ENCODE measurements at places on chromosomes 2 and 18.

- DNase-seq = no peak
These were observed 91.7 kb downstream of the ACTR3 start for GRCh38 chr2:113981404-113982134.

GRCh38 chr2:22600999-22601398 lies 784.0 kb upstream of the KLHL29 start:
- no peak for DNase-seq

- DNase-seq = no peak
These were observed 20.6 kb upstream of the TMEM163 start for GRCh38 chr2:134739236-134739878.

- DNase-seq = no peak
These were observed 36.0 kb downstream of the KLHL29 start for GRCh38 chr2:23420840-23421476.

GRCh38 chr2:50613161-50613560 lies 418.8 kb downstream of the NRXN1 start:
- DNase-seq = no peak

DNA sequence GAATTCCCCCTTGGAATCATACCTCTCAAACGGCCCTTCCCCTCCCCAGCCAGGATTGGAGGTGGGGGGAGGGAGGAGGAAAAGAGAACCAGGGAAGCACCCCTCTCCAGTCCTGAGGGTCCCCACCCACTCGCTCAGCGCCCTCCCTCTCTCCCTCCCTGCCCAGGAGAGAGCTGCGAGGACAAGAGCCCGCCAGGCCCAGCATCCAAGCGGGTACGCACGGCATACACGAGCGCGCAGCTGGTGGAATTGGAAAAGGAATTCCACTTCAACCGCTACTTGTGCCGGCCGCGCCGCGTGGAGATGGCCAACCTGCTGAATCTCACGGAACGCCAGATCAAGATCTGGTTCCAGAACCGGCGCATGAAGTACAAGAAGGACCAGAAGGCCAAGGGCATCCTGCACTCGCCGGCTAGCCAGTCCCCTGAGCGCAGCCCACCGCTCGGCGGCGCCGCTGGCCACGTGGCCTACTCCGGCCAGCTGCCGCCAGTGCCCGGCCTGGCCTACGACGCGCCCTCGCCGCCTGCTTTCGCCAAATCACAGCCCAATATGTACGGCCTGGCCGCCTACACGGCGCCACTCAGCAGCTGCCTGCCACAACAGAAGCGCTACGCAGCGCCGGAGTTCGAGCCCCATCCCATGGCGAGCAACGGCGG lies 14.4 kb downstream of the HOXD3 start:
- no peak for DNase-seq

DNA sequence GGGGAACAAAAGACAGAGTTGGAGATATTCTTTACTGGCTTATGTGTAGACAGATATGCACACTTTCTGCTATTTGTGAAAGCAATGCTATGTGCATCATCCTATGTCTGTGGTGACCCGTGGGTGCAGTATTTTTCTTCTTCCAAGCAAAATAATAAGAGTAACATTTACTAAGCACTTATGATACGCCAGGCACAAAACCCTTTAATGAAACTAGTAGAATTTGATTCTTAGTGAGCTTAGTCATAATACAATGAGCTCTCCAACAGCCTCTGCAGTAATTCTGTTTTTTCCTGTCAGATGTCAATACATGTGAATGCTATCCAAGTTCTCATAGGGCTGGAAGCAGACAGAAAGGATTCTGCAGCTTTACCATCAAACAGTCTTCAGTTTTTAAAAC lies 130.6 kb downstream of the RAD51AP2 start:
- DNase-seq = no peak

GRCh38 chr2:75882530-75882929 lies 171.8 kb upstream of the GCFC2 start:
- no peak for DNase-seq

GRCh38 chr2:100752628-100753333 lies 67.2 kb upstream of the NPAS2 start:
- DNase-seq = no peak

DNA sequence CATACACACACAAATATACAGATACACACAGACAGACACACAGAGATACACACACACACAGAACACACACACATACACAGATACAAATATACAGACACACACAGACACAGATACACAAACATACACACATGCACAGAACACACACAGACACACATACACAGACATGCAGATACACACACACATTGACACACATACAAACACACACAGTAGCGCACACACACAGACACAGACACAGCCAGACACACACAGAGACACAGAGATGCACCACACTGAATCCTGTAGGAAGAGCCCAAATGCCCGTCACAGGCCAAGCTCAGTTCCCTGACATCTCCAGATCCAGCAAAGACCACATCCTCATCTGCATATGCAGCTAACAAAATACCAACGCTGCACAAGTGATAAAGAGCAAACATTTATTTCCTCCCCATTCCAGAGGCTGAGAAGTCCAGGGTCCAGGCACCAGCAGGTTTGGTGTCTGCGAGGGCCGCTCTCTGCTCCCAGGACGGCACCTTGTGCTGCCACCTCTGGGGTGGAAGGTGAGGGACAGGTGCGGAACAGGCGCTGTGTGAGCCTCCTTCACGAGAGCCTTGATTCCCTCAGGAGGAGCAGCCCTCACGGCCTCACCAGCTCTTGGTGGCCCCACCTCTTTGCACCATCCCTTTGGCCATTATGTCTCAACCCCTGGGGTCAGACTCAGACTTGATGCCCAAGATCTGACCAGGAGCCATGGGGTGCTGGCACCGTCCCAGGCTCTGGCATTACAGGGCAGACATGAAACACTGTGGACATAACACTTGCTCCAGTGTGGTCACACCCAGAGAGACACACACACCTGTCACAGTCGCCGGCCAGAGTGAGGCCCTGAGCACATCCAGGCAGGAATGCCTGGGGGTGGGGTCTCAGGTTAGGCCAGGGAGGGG lies 108.7 kb downstream of the NDUFA10 start:
- no peak for DNase-seq

GRCh38 chr18:64372850-64373249 lies 224.0 kb upstream of the LINC00305 start:
- DNase-seq = no peak

DNA sequence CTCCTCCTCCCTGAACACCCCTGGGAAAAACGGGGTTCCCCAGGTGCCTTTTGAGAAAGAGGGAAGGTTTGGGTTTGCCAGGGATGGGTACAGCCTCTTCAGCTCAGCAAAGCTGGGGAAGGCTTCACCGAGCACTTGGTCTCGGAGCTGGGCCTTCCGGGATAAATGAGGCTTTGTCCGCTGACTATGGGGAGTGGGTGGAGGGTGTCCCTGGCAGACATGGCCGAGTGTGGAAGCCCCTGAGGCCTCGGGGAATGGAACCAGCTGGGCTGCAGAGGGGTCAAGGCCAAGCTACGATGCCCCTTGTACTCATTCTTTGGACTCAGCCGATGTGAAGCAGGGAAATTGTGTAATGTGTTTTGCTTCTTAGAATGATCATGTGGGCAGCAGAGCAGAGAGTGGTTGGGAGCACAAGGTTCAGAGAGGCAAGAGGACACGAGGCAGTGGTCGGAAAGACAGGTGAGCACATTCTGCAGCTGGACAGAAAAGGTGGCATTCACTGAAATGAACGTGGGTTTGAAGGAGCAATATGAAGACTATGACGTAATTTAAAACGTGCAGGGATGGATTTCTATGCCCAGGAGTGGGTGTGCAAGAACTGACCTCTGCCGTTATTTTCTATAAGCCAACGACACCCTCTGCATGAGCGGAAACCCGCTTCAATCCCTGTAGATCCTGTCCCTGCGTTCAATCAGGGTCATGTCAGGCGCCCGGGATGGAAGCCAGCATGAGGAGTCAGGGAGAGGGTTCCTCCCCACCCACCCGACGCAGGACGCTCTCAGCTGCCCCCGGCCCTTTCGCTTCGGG lies 142.6 kb downstream of the PXDN start:
- DNase-seq = no peak

DNA sequence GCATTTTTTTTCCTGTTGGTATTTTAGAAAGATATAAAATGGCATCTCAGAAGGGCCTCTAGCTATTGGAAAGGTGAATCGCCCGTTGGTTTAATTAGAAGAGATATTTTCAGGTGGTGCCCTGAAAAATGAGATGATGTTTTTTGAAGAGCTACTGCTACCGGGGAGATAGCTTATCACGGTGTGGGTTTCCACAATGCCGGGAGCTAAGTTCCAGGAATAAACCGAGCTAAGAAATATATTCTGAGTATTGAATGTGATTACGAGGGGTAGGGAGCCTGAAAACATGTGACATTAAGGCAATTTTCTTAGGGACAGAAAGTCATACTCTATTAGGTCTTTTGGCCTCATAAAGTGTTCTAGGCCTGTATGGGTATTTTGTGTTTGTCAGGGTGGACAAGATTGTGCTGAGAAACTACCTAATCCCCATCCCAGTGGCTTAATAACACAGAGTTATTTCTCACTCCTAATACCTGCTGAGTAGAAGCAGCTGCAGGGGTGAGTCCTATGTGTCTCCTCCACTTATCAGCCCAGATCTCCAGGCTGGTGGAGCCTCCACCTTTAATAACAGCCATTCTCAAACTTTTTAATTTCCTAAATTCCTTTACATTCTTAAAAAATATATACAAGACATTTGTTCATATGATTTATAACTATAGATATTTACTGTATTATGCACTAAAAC lies 150.2 kb downstream of the LRRTM1 start:
- no peak for DNase-seq
